Thymus (tissue), 14 donors: ENCODE measurements at places on chromosomes 5 and 9. TPM values are rescaled to one million over a fixed set of nuclear protein-coding genes. Genes with fewer than 3 reads are reported as not detected.

CA9 gene
- polyA plus RNA-seq: 0.50 TPM

SEC16A gene
- 89.7 TPM for polyA plus RNA-seq

ANKRD33B gene
- 4.5 TPM for polyA plus RNA-seq

AK1 gene
- 66.2 TPM for polyA plus RNA-seq

OTULINL gene
- 9.1 TPM for polyA plus RNA-seq

CLTA gene
- polyA plus RNA-seq: 131 TPM

ANKRD31 gene
- 0.64 TPM for polyA plus RNA-seq

F12 gene
- 1.2 TPM for polyA plus RNA-seq

GRCh38 chr5:157570531-157571200, 4.9 kb downstream of the ADAM19 start:
- no peak overlapping the region for H3K27ac ChIP-seq
- no peak for DNase-seq
- H3K27me3 ChIP-seq: peaks cover 22% of the 10 kb centered on the region
- H3K4me1 ChIP-seq: peaks cover 3% of the 10 kb centered on the region
- H3K4me3 ChIP-seq: no peak overlapping the region

- no peak overlapping the region for H3K4me3 ChIP-seq
- no peak for DNase-seq
- no peaks in the 10 kb centered on the region for H3K36me3 ChIP-seq
These were observed 353.5 kb downstream of the FBXL17 start for GRCh38 chr5:108028412-108028811.

DNA sequence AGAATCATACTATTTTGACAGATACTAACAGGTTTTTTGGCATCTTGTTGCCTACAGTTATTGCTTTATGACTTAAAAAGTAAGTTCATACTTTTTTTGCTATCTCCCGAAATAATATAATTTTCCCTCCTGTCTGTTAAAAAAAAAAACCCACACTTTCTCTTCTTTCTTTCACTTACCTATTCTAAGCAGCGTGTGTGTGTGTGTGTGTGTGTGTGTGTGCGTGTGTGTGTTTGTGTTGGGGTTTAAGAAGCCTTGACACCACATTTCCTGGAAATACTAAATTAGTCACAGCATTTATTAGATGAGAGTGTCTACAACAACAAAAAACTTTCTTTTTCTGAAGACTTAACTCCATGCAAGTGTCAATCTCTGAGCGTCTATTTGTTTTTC, 12.4 kb downstream of the TNFAIP8 start:
- H3K27me3 ChIP-seq: no peaks in the 10 kb centered on the region
- no peak overlapping the region for H3K27ac ChIP-seq
- H3K36me3 ChIP-seq: peaks cover 6% of the 10 kb centered on the region
- peak; percentile 52 for DNase-seq
- H3K4me3 ChIP-seq: no peak overlapping the region
- peaks cover 8% of the 10 kb centered on the region for H3K4me1 ChIP-seq

DNA sequence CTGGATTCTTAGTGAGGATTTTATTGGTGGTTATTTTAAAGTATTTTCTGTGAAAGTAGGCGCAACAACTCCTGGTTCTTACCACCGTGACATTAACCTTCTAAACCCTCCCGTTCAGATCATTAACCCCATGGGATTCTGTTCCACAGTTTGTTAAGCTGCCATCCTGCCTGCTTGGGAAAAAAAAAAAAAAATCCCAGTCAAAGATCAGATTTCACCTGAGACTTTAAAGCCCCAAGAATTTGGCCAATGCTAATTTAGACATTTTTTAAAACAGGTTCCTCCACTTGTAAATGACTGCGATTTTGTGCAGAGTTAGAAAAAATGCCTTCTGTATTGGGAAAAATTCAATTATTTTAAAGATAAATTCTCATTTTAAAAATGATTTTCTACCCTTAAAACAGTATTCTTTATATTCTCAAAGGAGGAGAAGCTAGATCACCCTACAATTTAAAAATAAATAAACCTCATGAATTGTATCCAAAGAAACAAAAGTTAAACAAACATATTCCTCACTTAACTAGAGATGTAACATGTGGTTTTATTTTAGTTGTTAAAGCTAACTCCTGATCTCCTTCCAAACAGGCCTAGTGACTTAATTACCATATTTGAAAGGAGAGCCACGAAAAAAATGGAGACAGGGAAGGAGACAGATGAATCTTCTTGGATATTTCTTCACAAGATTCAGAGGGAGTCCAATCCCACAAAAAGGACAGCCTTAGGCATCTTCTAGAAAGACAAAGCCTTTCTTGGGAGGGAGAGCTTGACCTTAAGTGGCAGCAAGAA, 93.1 kb upstream of the IFNK start:
- H3K27ac ChIP-seq: no peak overlapping the region
- DNase-seq: no peak
- H3K36me3 ChIP-seq: no peaks in the 10 kb centered on the region
- H3K4me3 ChIP-seq: no peak overlapping the region

- no peaks in the 10 kb centered on the region for H3K4me1 ChIP-seq
- no peaks in the 10 kb centered on the region for H3K27me3 ChIP-seq
- H3K27ac ChIP-seq: no peak overlapping the region
- no peak for DNase-seq
- H3K4me3 ChIP-seq: no peak overlapping the region
- no peaks in the 10 kb centered on the region for H3K36me3 ChIP-seq
These were observed 269.6 kb downstream of the ELAVL2 start for GRCh38 chr9:23556459-23556858.

DNA sequence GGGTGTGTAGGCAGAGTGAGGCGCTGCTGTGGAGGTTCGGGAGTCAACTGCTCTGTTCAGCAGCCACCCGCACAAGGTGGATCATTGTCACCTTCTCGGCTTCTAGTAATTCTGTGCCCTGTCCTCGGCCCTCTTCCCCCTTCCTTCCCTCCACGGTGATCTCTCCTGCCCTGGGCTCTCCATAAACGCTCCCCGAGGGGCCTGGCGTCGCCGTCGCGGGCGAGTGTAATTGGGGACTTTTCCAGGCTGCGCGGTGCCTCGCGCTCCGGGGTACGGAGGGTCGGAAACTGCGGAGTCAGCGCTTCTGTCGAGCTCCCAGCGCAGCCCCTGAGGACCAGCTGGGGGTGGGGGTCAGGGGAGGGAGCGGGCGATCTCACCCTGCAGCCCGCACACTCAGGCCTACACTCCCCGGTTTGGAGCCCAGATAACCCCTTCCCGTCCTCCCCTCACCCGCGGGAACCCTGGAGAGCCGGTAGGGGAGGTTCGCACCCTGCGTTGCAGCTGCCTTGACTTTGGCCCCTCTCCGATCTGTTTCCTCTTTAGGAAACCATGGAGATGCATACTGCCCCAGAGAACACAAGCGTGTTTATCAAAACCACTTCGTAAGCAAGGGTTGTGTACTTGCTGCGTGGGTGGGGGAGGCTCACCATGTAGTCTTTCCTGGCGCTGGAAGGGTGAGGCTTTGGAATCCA, 188.3 kb upstream of the ZNF618 start:
- no peaks in the 10 kb centered on the region for H3K36me3 ChIP-seq
- peaks cover 8% of the 10 kb centered on the region for H3K27me3 ChIP-seq
- no peak for DNase-seq
- H3K4me3 ChIP-seq: no peak overlapping the region
- peaks cover 4% of the 10 kb centered on the region for H3K4me1 ChIP-seq

DNA sequence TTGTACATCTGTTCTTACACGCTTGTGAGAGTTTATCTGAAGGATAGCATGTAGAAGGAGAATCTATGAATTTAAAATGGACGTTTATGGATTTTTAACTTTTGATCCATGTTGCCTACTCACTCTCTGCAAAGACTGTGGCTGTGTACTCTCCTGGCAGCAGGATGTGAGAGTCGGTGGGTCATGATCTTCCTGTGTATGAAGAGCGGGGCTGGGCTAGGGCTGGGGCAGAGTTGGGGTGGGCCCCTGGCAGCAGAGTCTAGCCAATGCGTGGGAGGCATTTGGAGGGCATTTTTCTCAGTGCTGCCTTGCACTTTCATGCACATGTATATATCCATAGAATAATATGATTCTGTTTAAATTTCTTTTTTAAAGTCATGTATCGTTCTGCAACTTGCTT, 24.0 kb upstream of the DAB2IP start:
- H3K4me3 ChIP-seq: no peak overlapping the region
- no peaks in the 10 kb centered on the region for H3K36me3 ChIP-seq
- H3K27ac ChIP-seq: no peak overlapping the region
- DNase-seq: no peak
- peaks cover 8% of the 10 kb centered on the region for H3K4me1 ChIP-seq

DNA sequence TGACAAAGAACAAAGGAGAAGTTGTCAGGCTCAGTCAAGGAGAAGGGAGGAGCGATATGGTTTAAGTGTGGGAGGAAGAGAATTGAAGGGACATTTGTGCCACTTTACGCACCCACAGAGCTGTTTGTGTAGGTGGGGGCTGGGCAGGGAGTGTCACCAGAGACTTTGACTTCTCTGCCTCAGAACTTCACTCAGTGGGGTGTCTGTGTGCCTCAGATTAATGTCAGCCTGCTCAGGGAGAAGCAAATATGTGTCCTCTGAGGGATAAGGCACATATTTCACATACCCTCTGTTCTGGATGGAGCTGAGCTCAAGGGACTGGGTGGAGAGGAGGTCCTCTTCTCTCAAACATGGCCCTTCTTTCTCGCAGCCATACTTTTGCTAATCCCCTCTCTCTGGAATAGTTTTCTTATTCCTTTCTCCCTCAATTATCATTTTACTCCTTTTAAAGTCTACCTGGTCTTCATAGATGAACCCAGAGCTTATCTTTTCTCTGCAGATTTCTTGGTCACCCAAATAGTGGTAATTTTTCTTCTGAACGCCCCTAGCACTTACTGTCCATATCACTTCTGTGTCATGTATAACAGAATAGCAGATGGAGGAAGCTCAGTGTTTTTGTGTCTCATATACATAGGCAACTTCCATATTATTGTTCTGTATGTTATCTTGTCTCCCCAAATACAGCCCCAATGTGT, 77.0 kb downstream of the IQGAP2 start:
- no peak overlapping the region for H3K27ac ChIP-seq
- no peaks in the 10 kb centered on the region for H3K4me1 ChIP-seq
- H3K4me3 ChIP-seq: no peak overlapping the region

- H3K4me3 ChIP-seq: no peak overlapping the region
- no peak overlapping the region for H3K27ac ChIP-seq
- H3K4me1 ChIP-seq: no peaks in the 10 kb centered on the region
- DNase-seq: no peak
These were observed 198.5 kb downstream of the SPOCK1 start for GRCh38 chr5:137300411-137301240.

GRCh38 chr5:17665836-17666235, 31.6 kb downstream of the TAF11L14 start:
- no peaks in the 10 kb centered on the region for H3K4me1 ChIP-seq
- H3K27me3 ChIP-seq: no peaks in the 10 kb centered on the region
- H3K36me3 ChIP-seq: no peaks in the 10 kb centered on the region
- H3K27ac ChIP-seq: no peak overlapping the region
- no peak overlapping the region for H3K4me3 ChIP-seq

DNA sequence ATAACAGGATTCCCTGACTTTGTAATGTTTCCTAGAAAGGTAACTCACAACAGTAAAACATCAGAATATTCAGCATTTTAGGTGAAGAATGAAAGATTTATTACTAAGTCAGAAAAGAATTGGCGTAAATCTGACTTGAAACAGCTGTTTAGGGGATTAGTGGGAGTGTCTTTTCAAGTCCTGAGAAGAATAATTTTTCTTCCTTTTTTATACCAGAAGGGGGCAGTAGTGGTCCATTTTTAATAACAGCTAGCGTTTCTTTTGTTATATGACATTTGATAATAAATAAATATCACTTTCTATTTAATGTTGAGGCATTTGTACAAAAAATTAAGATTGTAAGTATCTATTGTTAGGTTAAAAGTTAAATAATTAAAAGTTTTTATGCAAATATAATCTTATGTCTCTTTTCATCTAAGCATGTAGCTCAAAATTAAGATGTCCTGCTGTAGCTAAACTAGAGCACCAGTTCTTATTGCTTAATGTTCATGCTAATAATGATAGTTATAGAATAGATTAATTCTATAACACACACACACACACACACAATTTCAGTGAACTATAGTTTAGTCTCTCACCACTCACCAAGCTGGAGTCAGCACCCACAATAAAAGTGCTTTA, 258.7 kb upstream of the ARRDC3 start:
- no peaks in the 10 kb centered on the region for H3K27me3 ChIP-seq
- DNase-seq: no peak
- no peak overlapping the region for H3K27ac ChIP-seq
- H3K36me3 ChIP-seq: no peaks in the 10 kb centered on the region

DNA sequence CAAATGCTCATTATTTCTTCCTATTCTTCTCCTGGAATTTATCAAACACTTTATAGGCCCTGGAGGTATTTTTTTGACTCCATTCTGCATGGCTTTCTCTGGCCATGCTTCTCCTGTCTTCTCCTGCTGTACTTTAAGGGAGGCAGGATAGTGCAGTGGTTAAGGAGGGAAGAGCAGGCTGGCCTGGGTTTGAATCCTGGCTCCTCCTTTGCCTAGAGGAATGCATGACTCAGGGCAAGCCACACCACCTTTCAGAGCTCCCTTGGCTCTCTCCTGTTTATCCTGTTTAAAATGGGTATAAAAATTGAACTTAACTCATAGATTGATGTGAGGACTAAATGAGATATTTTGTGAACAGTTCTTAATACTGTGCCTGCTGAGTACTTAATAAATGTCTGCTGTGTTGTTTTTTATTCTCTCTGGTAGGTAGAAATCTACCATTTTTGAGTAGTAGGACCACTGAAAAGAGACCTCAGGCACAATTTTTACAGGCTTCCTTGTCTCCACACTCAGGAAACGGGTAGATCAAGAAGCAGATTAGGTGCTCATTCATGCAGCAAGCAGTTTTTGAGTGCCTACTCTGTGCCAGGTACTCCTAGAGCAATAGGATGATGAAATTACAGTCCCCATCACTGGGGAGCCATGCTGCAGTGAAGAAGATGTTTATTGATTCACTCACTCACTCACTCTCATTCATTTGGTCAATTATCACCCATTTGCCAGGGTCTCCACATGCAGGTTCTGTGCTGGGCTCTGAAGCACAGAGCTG, 32.7 kb upstream of the ARAP3 start:
- DNase-seq: no peak
- H3K27me3 ChIP-seq: peaks cover 21% of the 10 kb centered on the region
- H3K36me3 ChIP-seq: no peaks in the 10 kb centered on the region
- peaks cover 7% of the 10 kb centered on the region for H3K4me1 ChIP-seq
- H3K27ac ChIP-seq: no peak overlapping the region
- no peak overlapping the region for H3K4me3 ChIP-seq

DNA sequence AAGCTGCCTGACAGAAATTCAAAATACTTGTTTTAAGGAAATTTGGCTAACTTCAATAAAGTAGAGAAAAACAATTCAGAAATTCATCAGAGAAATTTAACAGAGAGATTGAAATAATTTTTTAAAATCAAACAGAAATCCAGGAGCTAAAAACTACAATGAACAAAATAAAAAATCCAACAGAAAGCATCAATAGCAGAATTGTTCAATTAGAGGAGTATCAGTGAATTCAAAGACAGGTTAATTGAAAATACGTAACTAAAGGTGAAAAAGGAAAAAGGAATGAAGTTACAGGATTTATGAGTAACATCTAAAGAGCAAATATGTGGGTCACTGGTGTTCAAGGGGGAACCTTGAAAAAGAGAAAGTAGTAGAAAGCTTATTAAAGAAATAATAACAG, 36.8 kb downstream of the FANCC start:
- no peak overlapping the region for H3K27ac ChIP-seq
- no peak overlapping the region for H3K4me3 ChIP-seq
- H3K27me3 ChIP-seq: no peaks in the 10 kb centered on the region
- DNase-seq: no peak
- peaks cover 3% of the 10 kb centered on the region for H3K4me1 ChIP-seq
- no peaks in the 10 kb centered on the region for H3K36me3 ChIP-seq

- peak overlapping the region; percentile 53 for H3K4me3 ChIP-seq
- H3K36me3 ChIP-seq: no peaks in the 10 kb centered on the region
- H3K27me3 ChIP-seq: peaks cover 89% of the 10 kb centered on the region
- peak; percentile 83 for DNase-seq
- H3K4me1 ChIP-seq: peaks cover 33% of the 10 kb centered on the region
These were observed 79.1 kb downstream of the NTNG2 start for GRCh38 chr9:132240841-132241482.
